Neural progenitor cell (in vitro differentiated cells): ENCODE measurements at places on chromosomes 16 and 17. TPM values are rescaled to one million over a fixed set of nuclear protein-coding genes. Genes with fewer than 3 reads are reported as not detected.

The KRT24 gene
- not detected in 2 replicates for total RNA-seq

The IRX6 gene
- total RNA-seq: not detected in 2 replicates

The PGAP3 gene
- 6.6 and 26.1 TPM in 2 replicates for total RNA-seq

The KRT33A gene
- not detected in 2 replicates for total RNA-seq

The PRAC1 gene
- not detected in 2 replicates for total RNA-seq

The KCTD5 gene
- 21.6 and 34.5 TPM in 2 replicates for total RNA-seq

The TP53TG3F gene
- not detected in 2 replicates for total RNA-seq

The VTN gene
- total RNA-seq: 0.25 and 1.2 TPM in 2 replicates

The PIMREG gene
- 71.3 and 151 TPM in 2 replicates for total RNA-seq

The WNT9B gene
- 0.12 TPM in 1 of 2 replicates, not detected in the other for total RNA-seq
